ENCODE measurements at places on chromosomes 4 and X.

GRCh38 chr4:122687531-122688061 lies 44.9 kb upstream of the BBS12 start:
- DNase-seq: no peak

DNA sequence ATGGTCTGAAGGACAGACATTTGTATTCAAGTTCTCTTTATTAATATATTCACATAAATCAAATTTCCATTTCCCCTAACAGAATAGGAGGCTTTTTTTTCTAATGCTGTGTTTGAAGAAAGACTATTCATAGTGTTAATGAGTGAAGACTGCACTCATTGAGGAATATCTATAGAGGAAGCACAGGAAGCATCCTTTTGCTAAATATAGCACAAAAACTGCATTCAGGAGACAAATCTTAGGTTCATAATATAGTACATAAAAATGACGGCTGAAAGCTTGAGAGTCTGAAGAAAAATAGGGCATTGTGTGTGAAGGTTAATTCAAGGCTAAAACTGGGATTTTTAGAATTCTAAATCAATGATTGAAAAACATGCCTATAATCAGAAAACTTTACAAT lies 50.4 kb upstream of the ANKRD50 start:
- no peak for DNase-seq

GRCh38 chr4:116788723-116789122 lies 296.7 kb downstream of the TRAM1L1 start:
- DNase-seq: no peak

DNA sequence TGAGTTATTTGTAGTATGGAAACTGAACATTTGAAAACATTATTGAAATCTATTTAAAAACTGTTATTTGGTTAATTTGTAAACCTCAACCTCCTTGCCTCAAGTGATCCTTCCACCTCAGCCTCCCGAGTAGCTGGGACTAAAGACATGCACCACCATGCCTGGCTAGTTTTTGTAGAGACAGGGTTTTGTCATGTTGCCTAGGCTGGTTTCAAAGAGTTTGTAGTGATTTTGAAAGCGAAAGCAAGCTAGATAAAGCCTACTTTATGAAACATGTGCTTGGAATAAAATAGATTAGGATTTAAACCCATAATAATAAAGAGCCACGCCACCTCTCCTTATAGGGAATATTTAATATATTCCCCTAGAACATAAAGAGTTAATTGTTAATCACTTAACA lies 23.5 kb downstream of the ARSJ start:
- no peak for DNase-seq

DNA sequence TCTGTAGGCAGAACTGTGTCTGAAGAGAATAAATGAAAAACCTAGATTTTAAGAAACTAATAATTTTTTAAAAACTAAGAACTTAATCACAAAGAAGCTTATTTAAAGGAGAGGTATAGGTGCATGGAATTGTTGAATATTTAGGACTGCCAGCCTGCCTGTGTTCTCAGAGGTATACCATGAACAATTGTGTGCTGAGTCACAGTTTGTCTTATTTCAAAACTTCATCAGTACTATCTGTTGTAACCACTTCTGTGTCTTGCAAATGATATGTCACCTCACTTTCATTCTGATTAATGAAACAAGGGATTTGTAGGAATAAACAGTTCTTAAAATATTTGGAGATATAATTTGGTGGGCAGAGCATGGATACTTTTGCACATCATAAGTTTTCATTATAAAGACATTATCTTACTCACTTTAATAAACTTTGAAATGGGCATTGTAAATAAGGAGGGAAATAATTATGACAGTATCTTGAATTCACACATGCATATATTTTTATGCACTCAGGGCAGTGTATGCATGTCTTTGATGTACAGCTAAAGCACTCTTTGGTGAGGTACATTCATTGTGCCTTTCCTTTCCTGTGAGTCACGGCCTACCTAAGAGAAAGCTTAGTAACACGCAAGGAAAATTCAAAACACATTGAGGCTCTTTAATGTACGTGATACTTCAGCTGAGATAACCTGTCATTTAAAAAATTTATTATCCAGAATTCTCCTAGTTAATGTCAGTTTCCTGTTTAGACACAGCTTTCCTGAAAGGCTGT lies 31.7 kb downstream of the STOX2 start:
- DNase-seq: no peak

- no peak for DNase-seq
These were observed 240.8 kb upstream of the DDX53 start for GRCh38 chrX:22758807-22759481.

GRCh38 chr4:90445380-90445779 lies 318.2 kb downstream of the CCSER1 start:
- DNase-seq: no peak

DNA sequence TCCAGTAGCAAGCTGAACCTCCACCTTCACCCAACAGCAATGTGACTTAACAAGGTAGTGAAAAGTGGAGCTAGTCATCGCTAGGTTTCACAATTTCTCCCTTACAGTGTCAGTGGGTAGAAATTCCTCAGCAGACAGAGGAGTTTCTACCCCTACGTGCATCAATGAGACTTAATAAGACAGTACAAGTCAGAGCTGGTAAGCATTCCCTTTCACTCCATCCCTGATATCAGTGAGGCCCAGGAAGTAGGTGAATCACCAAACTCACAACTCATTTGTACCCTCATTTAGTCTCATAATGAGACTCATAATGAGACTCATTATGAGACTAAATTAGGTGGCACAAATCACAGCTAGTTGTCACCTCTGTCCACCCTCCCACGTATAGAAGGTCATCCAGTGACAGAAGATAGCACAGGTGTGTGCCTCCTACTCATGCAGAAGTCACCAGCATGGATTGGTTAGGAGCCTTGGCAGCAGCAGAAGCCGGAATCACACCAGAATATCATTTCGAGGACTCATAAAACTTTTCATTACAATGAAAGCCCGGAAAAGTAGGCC lies 50.8 kb upstream of the NUDT10 start:
- DNase-seq: no peak

DNA sequence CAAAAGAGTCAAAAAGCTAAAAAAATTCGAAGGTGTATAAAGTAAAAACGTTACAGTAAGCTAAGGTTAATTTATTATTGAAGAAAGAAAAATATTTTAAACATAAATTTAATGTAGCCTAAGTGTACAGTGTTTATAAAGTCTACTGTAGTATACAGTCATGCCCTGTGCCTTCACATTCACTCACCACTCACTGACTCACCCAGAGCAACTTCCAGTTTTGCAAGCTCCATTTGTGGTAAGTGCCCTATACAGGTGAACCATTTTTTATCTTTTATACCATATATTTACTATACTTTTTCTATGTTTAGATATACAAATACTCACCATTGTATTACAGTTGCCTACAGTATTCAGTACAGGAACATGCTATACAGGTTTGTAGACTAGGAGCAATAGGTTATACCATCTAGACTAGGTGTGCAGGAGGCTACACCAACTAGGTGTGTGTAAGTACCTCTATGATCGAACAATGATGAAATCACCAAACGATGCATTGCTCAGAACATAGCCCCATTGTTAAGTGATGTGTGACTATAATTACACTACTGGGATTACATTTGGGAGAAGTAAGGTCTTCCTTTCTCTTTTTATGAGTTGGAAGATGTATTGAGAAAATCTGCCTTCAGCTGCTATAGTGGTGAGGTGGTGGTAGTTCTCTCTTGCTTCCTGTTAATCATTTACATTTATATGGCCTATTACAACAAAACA lies 27.2 kb downstream of the TMSB4X start:
- DNase-seq: no peak

DNA sequence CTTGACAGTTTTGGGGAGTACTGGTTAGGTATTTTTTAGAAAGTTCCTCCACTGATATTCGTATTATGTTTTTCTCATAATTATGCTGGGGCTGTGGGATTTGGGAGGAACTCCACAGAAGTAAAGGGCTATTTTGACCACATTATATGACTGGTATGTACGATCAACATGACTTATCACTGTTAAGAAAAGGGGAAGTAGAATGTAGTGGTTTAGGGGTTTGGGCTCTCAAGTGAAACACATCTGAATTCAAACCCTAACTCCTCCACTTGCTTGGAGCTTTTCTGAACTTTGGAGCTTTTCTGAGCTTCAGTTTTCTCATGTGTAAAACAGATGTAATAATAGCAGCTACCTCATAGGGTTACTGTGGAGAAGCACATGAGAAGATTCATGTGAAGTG lies 96.4 kb upstream of the C1GALT1C1 start:
- no peak for DNase-seq

- no peak for DNase-seq
These were observed 83.4 kb downstream of the PHKA2 start for GRCh38 chrX:18900401-18900976.

DNA sequence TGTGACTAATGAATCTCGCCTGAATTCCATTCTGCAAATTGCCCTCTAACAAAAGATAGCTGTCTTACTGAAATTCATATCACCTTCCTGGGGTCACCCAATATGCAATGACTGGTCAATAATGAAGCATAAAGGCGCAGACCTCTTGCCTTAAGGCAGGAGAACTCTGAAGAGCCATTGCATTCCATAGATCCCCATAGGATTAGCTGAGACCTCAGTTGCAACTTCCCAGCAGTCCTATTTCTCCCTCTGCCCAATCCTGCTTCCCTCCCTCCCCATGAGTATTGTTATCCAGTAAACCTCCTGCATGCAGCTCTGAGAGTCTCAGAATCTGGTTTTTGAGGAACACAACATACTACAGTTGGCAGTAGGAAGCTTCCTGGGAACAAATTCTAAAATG lies 396.5 kb downstream of the DCAF12L2 start:
- no peak for DNase-seq

GRCh38 chr4:158202481-158202880 lies 7.8 kb upstream of the TMEM144 start:
- no peak for DNase-seq

DNA sequence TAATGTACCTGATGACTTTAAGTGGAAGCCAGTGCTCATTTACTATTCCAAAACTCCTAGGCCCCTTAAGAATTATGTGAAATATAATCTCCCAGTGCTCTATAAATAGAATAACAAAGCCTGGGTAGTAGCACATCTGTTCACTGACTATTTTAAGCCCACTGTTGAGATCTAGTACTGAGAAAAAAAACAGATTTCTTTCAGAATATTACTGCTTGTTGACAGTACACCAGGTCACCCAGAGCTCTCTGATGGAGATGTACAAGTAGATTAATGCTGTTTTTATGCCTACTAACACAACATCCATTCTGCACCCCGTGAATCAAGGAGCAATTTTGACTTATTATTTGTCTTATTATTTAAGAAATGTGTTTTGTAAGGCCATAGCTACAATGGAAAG lies 75.7 kb downstream of the FAM47C start:
- no peak for DNase-seq

DNA sequence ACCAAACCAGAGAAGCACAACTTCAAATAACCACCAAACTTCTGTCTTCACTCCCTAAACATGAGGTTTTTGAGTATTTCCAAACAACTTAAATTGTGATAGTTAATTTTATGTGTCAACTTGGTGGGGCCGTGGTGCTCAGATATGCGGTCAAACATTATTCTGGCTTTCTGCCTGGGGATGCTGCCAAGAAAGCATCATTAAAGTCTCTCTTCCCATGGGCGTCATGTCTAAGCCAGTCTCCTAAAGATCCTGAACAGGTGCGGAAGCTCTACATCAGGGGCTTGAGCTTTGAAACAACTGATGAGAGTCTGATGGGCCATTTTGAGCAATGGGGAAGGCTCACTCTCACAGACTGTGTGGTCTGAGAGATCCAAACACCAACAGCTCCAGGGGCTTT lies 24.1 kb upstream of the SOD3 start:
- peak; percentile 52 for DNase-seq

GRCh38 chr4:179248821-179249220 lies 1806.6 kb upstream of the AGA start:
- DNase-seq: no peak

All from Daoy (cell line).